Endothelial cell of umbilical vein (primary cell): ENCODE measurements at places on chromosomes 11 and 22. TPM values are rescaled to one million over a fixed set of nuclear protein-coding genes. Genes with fewer than 3 reads are reported as not detected.

- no peaks in the 10 kb centered on the region for H3K36me3 ChIP-seq
- H3K4me3 ChIP-seq, result no peak overlapping the region
Observed at GRCh38 chr22:31295831-31296657, 3.8 kb upstream of the PIK3IP1 start.

DNA sequence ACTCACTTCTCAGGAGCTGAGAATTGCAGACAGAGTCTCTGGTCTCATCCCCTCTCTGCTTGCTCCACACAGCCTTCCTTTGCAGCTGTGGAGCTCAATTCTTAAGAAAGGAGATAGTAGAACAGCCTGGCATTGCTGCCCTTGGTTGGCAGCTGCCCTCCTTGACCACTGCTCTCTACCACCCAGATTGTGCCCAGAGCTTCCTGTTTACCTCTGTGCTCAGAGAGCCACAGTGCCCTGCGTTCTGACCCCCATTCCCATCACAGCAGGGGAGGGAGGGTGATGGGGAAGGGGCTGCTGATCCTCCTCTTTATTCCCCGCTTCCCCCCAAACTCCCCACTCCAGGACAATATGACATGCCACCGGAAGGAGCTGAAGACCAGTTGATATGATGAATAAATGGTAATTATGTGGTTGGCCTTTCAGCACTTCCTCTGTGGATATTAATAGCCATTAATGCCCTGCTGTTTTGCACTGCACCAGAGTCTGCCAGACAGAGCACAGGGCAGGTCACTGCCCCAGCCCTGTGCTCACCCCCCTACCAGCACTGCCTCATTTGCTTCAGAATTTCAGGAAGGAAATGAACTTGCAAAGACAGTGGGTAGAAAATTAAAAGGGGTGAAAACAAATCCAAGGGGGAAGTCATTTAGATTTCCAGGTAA lies 426.8 kb upstream of the CADM1 start:
- no peaks in the 10 kb centered on the region for H3K27me3 ChIP-seq
- H3K4me1 ChIP-seq, result no peaks in the 10 kb centered on the region
- no peak overlapping the region for H3K4me3 ChIP-seq
- no peak overlapping the region for H3K27ac ChIP-seq

DNA sequence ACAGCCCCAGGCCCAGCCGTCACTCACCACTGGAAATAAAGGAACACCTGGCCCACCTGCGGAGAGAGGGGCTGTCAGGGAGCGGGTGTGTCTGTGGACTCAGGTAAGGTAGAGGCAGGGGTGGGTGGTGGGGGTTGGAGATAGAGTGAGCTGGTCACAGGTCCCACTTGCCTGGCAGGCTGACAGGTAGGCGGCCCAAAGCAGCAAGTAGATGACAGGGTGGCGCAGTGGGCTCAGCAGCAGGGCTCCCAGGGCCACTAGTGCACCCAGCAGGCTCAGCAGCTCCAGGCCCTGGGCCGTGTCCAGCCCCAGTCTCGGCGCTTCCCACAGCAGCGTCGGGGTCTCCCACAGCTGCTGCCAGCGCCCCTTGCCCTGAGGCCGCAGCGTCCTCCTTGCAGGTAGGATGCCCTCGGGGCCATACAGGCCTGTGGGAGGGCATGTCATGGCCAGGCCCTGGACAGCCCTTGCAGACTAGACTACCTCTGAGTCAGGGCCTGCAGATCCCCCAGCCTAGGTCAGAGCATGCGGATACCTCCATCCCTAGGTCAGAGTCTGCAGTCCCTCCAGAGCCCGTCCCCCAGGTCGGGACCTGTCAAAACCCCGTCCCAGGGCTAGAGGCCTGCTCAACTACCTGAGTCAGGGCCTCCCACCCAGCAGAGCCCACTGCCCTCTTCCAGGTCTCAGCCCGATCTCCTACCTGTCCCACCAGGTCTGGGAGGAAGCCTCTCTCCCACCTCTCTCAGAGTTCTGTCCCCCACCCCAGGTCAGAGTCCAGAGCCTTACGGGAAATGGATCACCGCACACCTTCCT lies 686 bp downstream of the LMF2 start:
- peaks cover 22% of the 10 kb centered on the region for H3K36me3 ChIP-seq
- DNase-seq, result no peak
- peak overlapping the region; percentile 63 for H3K4me3 ChIP-seq
- H3K27me3 ChIP-seq, result no peaks in the 10 kb centered on the region

DNA sequence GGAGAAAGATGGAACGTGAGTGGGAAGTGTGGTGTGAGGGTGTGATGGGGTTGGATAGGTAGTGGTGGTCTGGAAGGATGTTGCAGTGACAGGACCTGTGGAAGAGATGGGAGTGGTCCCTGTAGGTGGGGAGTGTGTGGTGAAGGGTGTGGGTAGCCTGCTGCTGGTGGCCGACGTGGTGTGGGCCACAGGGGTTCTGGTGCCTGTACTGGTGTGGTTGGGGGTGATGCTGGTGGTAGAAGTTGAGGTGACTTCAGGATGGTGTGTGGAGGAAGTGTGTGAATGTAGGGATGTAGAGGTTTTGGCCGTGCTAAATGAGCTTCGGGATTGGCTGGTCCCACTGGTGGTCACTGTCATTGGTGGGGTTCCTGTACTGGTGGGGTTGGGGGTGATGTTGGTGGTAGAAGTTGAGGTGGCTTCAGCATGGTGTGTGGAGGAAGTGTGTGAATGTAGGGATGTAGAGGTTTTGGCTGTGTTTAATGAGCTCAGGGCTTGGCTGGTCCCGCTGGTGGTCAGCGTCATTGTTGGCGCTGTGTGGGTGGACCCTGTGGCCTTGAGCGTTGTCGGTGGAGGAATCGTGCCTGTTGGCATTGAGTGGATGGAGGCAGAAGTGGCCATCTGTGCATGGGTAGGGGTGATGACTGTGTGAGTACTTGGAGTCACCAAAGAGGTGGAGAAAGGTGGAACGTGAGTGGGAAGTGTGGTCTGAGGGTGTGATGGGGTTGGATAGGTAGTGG lies 19.1 kb downstream of the MUC6 start:
- DNase-seq, result peak; percentile 20
- H3K27me3 ChIP-seq, result no peaks in the 10 kb centered on the region
- no peak overlapping the region for H3K27ac ChIP-seq
- no peak overlapping the region for H3K4me3 ChIP-seq

DNA sequence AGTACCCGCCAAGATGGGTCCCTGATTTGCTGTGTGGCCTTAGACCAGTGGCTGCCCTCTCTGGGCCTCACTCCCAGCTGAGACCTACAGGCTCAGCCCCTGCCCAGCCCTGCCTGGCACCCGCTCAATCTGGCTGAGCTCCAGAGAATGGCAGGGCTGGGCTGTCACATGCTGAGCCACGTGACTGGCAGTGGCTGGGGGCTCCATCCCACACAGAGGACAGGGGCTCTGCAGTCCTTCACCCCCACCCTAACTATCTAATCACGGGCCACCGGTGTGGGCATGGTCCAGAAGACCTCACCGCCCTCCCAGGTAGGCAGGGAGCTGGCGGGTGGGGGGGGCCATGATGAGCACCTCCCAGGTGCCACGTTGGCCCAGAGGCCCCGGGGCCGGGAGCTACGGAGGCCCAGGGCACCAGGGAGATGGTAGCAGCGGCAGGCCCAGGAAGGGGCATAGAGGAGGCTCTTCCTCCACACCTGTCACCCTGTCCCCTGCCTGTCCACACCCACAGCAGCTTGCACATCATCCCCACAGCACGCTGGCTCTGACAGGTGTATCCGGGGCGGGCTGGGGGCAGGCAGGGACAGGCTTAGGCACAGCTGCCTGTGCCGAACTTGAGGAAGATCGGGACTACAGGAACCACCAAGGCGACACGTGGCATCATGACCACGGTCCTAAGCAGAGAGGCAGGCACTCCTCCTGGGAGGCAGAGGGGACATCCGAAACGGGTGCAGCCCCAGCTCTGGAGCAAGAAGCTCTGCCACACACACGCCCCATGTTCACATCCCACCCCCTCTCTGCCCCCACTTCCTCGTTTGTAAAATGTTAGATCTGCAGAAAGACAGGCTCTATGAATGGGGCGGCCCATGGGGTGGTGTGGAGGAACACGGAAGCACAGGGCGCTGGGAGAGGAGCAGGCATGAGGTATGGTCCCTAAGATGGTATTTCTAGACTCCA lies 1.5 kb upstream of the ALDH3B1 start:
- no peaks in the 10 kb centered on the region for H3K27me3 ChIP-seq
- H3K27ac ChIP-seq, result no peak overlapping the region
- H3K4me1 ChIP-seq, result peaks cover 7% of the 10 kb centered on the region
- DNase-seq, result no peak
- H3K36me3 ChIP-seq, result no peaks in the 10 kb centered on the region

GRCh38 chr11:64842366-64842759 lies 2.1 kb downstream of the CDC42BPG start:
- H3K27me3 ChIP-seq, result no peaks in the 10 kb centered on the region
- H3K4me3 ChIP-seq, result no peak overlapping the region
- DNase-seq, result no peak
- no peaks in the 10 kb centered on the region for H3K4me1 ChIP-seq
- no peak overlapping the region for H3K27ac ChIP-seq
- H3K36me3 ChIP-seq, result no peaks in the 10 kb centered on the region

DNA sequence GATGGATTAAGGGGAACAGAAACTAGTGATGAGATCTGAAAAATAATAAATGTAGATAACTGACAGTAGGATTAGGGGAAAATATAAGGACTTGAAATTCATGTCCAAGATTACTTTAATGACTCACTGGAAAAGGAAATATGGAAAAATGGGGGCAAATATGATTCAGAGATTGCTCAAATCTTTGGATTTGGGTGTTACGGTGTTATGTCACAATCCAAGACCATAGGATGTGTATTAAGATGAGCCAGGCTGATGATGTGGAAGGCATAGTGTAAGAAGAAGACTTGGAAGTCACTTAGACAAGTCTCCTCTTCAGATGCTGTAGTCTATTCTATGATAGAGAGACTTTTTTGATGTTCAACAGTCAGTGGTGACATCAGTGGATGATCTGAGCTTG lies 323.7 kb downstream of the LUZP2 start:
- H3K36me3 ChIP-seq, result no peaks in the 10 kb centered on the region
- no peak overlapping the region for H3K4me3 ChIP-seq
- H3K4me1 ChIP-seq, result no peaks in the 10 kb centered on the region
- H3K27ac ChIP-seq, result no peak overlapping the region
- DNase-seq, result no peak
- H3K27me3 ChIP-seq, result no peaks in the 10 kb centered on the region

- no peaks in the 10 kb centered on the region for H3K27me3 ChIP-seq
- peaks cover 11% of the 10 kb centered on the region for H3K4me1 ChIP-seq
- no peaks in the 10 kb centered on the region for H3K36me3 ChIP-seq
- DNase-seq, result no peak
- no peak overlapping the region for H3K27ac ChIP-seq
- H3K4me3 ChIP-seq, result no peak overlapping the region
Observed at GRCh38 chr11:61697078-61697502, 16.9 kb downstream of the DAGLA start.

DNA sequence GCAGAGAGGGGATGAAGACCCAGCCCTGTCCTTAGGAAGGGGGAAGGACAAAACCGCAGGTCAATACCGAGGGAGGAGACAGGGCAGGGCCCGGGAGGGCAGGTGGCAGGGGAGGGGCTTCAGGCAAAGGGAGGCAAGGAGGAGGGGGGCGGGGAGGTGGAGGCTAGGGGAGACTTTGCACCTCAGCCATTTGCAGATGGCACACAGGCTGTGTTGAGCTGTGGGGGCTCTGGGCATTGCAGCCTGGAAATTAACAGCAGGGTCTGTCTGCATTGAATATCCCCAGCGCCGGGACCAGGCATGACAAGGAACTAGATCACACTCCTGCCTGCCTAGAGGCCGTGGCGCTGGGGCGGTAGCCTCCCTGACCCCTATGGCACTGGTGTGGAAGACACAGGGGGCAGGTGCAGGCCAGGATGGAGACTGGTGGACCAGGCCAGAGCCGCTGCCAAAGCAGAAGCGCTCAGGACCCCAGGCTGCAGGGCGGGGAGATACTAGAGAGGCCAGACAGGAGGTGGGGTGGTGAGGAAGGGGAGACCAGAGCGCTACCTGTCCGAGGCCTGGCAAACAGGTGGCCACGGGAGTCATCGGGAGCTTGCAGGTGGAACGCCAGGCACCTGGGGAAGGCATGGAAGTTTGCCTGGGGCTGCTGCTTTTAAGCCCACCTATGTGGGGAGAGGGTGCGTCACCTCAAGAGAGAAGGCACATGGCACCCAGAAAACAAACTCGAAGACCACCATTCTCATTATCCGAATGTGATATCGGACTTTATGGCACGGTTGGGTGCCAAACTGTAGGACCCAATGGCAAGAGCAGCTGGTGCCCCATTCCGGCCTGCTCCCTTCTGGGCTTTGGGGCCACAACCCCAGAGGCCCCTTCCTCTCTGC lies 11.5 kb downstream of the CBX6 start:
- peaks cover 3% of the 10 kb centered on the region for H3K27me3 ChIP-seq
- H3K4me3 ChIP-seq, result no peak overlapping the region
- DNase-seq, result no peak
- peaks cover 11% of the 10 kb centered on the region for H3K4me1 ChIP-seq
- H3K27ac ChIP-seq, result no peak overlapping the region

DNA sequence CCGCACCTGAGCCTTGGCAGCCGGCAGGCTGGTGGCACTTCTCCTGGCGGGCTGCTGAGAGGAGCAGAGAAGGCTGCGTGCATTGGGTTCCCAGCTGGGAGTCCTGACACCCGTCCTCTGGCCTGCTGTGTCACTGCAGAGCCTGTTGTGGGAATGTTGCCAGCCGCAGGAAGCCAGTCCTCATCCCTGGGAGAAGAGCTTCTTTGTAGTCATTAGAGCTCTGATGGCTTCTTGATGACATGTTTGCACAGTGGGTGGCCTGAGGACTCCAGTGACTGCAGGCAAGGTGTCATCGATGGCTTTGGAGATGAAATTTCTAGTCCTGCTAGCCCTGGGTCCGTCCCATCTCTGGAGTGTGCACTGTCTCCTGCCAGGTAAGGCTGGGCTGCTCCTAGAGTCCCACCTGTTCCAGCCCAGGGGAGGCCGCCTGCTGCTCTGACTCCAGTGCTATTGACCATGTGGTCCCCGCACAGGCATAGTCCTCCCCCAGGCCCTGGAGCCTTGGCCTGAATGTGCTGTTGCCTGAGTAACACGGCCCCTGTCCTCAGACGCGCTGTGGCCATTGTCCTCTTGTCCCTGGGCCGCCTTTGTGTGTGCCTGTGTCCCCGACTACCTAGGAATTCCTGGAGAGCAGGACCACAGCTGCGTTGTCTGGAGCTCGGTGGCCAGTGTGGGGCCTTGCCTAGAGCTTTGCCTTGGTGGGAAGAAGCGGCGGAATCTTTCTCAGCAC lies 129.2 kb downstream of the CACNA1I start:
- H3K4me1 ChIP-seq, result no peaks in the 10 kb centered on the region
- no peak for DNase-seq
- H3K27me3 ChIP-seq, result no peaks in the 10 kb centered on the region
- no peak overlapping the region for H3K27ac ChIP-seq

- no peak for DNase-seq
- H3K27me3 ChIP-seq, result no peaks in the 10 kb centered on the region
- H3K27ac ChIP-seq, result no peak overlapping the region
- H3K4me1 ChIP-seq, result no peaks in the 10 kb centered on the region
Observed at GRCh38 chr11:74121804-74122203, 49.0 kb downstream of the C2CD3 start.

- DNase-seq, result no peak
- H3K4me3 ChIP-seq, result no peak overlapping the region
- no peaks in the 10 kb centered on the region for H3K36me3 ChIP-seq
- no peaks in the 10 kb centered on the region for H3K4me1 ChIP-seq
Observed at GRCh38 chr22:36595940-36596339, 67.0 kb upstream of the EIF3D start.

- H3K36me3 ChIP-seq, result no peaks in the 10 kb centered on the region
- no peak overlapping the region for H3K27ac ChIP-seq
- peaks cover 54% of the 10 kb centered on the region for H3K4me1 ChIP-seq
Observed at GRCh38 chr11:128331317-128331716, 256.0 kb downstream of the ETS1 start.

The MOGAT2 gene
- polyA plus RNA-seq, result not detected in 2 replicates

The FERMT3 gene
- 100 and 111 TPM in 2 replicates for polyA plus RNA-seq

The RBFOX2 gene
- polyA plus RNA-seq, result 142 and 153 TPM in 2 replicates

The SLC22A6 gene
- not detected in 2 replicates for polyA plus RNA-seq

The POLD4 gene
- 204 and 236 TPM in 2 replicates for polyA plus RNA-seq

The NAT10 gene
- polyA plus RNA-seq, result 32.0 and 33.6 TPM in 2 replicates

The FANCF gene
- 2.2 and 2.6 TPM in 2 replicates for polyA plus RNA-seq

The OR6T1 gene
- not detected in 2 replicates for polyA plus RNA-seq
